Activated CD8-positive, alpha-beta memory T cell treated with anti-CD3 and anti-CD28 coated beads, Interleukin-2, amount 10 ng/mL, durations not matched to agents 7 days and 5 days (primary cell): ENCODE measurements at places on chromosomes 3 and 15. TPM values are rescaled to one million over a fixed set of nuclear protein-coding genes. Genes with fewer than 3 reads are reported as not detected.

The CEP19 gene
- total RNA-seq = 4.1 TPM

The MAP4 gene
- total RNA-seq = 126 TPM

The ANKDD1A gene
- total RNA-seq = 24.4 TPM

The TRIM42 gene
- not detected for total RNA-seq

The AAGAB gene
- total RNA-seq = 46.8 TPM

The SLC9C1 gene
- total RNA-seq = not detected

The SCAPER gene
- 29.5 TPM for total RNA-seq

The WDR73 gene
- total RNA-seq = 19.9 TPM

The C3orf85 gene
- not detected for total RNA-seq

The SEMA6D gene
- not detected for total RNA-seq

The GPR62 gene
- not detected for total RNA-seq

The PIERCE2 gene
- total RNA-seq = not detected

The FBN1 gene
- 1.3 TPM for total RNA-seq

The DUOX1 gene
- total RNA-seq = not detected

The ADGRG7 gene
- total RNA-seq = not detected

The GOLGB1 gene
- total RNA-seq = 31.2 TPM

The ARPP21 gene
- not detected for total RNA-seq

The P2RY14 gene
- 2.2 TPM for total RNA-seq

The ARRDC4 gene
- 0.09 TPM for total RNA-seq

The SH2D7 gene
- 0.28 TPM for total RNA-seq

The KLHL18 gene
- total RNA-seq = 33.5 TPM

The ZCWPW2 gene
- not detected for total RNA-seq

The GOLGA6D gene
- total RNA-seq = not detected

The CLCN2 gene
- total RNA-seq = 4.1 TPM

The SGO1 gene
- 43.5 TPM for total RNA-seq

The KNG1 gene
- total RNA-seq = not detected

The MRPS22 gene
- 36.1 TPM for total RNA-seq

The GPR149 gene
- not detected for total RNA-seq

The ATP13A5 gene
- total RNA-seq = not detected

The FAIM gene
- total RNA-seq = 4.7 TPM

The PDIA3 gene
- total RNA-seq = 247 TPM

The BCL2A1 gene
- total RNA-seq = 13.8 TPM

The LIPH gene
- total RNA-seq = not detected

The SAMMSON gene
- not detected for total RNA-seq

The DISP2 gene
- 0.37 TPM for total RNA-seq

The ADAMTS17 gene
- total RNA-seq = 1.9 TPM

The DPPA2 gene
- not detected for total RNA-seq

The NOX5 gene
- not detected for total RNA-seq

The WWTR1 gene
- 3.8 TPM for total RNA-seq

The OR5K2 gene
- total RNA-seq = not detected

The CNTN4 gene
- total RNA-seq = not detected

The DUOXA1 gene
- not detected for total RNA-seq

The PRR23C gene
- not detected for total RNA-seq

The TMEM207 gene
- not detected for total RNA-seq

The CCR1 gene
- total RNA-seq = 55.6 TPM

The SV2B gene
- not detected for total RNA-seq

The PLA2G4E gene
- total RNA-seq = 0.05 TPM

The TMEM108 gene
- not detected for total RNA-seq

The TEX55 gene
- not detected for total RNA-seq
